Esophagus squamous epithelium (tissue), 5 donors: ENCODE measurements at places on chromosomes 6 and 20.

- DNase-seq, result no peak
Observed at GRCh38 chr20:37627060-37627766, 66.6 kb upstream of the CTNNBL1 start.

DNA sequence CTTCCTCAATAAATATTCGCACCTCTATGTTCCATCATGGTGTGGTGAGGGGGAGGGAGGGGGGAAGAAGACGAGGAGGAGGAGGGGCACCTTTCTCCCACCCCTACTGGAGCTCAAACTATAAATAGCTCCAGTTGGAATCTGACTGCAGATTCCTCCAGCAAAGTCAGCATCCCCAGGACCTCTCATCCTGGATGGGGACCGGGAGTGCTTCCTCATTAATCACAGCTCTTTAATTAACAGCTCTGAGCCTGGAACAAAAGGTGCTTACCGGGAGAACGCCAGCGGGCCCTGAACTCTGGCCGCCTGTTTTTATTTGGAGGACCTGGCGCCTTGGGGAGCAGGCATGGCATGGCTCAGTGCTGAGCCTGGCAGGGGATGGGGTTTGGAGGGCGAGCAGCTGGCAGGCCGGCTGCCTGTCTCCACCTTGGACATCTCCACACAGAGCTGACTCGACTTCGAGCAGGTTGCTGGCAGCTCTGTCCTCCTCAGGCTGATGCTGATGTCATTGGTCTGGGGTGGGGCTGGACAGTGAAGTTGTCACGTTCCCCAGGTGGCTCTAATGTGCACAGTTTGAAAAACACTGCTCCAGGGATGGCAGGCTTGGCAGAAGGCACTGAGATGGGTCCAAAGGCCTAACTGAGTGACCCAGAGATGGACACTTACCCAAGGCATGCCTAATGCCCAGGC lies 180.4 kb downstream of the DHX35 start:
- DNase-seq, result no peak

DNA sequence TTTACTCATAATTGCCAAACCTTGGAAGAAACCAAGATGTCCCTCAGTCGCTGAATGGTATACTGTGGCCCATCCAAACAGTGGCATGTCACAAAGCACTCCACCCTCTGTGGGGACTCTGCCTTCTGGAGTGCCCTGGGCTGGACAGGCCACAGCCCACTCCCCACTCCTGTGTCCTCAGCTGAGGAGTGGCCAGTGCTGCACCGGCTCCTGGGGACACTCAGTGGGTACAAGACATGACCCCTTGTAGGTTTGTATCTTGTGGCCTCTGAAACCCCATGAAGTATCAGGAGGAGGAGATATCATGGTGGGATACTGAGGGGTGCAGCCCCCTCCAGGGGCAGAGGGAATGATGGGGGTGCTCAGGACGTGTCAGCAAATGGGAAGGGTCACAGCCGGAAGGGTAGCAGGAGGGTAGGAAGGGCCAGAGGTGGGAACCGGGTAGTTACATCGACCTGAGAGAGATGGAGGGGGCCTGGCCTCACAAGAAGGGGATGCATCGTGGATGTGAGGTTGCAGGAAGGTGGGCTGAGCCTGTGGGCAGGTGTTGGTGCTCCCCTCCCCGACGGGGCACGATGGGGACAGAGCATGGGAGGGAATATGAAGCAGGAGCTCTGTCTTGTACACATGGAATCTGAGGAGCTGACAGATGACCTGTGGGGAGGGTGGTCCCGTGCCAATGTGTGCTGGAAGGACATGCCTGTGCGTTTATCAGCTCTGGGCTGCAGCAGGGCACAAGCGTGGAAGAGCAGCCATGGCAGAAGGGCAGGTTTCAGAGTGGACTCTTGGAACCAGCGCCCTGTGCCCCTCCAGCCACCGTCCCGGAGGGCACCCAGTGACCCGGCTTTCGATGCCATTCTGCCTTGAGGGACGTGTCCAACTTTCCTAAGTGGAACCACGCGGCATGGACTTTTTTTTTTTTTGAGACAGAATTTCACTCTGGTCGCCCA lies 11.9 kb upstream of the HELZ2 start:
- no peak for DNase-seq

DNA sequence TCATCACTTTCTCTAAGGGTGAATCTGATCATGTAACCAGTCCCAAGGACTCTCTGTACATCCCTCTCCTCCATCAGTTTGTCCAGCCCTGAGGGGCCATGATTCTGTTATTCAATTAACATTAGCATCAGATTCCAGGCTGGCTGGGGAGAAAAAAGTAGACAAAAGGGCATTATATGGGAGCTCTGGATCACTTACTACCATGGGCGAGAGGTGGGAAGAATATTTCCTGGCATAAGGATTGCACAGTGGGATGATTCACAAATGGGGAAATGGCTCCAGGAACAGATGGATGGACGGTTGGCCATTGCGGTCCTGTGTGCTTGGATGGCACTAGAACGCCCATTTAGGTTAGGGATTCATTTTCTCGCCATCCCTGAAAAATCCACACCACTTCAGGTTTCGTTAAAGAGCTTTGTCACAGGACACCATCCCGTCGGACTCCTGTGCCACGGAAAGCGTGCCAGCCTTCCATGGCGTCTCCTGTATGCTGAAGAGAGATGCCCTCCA lies 112.6 kb downstream of the THBS2 start:
- no peak for DNase-seq

DNA sequence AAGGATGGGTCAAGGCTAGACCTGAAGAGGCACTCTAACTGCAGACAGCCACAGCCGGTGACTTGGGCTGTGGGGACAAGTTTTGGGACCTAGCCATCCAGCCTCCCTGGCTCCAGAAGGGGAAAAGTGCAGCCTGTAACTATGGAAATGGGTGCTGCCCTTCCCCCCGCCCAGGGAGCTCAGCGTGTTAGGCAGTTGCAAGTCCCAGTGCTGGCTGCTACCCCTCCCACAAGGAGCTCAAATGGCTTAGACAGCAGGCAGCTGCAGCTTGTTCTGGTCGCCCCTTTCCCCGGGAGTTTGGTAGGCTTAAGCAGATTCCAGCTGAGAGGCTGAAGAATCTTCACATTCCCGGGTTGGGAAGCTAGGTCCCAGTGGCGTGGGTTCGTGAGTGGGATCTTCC lies 162.6 kb downstream of the FAM83B start:
- no peak for DNase-seq

GRCh38 chr20:45470262-45470931 lies 844 bp downstream of the WFDC2 start:
- no peak for DNase-seq

- no peak for DNase-seq
Observed at GRCh38 chr6:100453701-100454521, 10.8 kb downstream of the SIM1 start.

DNA sequence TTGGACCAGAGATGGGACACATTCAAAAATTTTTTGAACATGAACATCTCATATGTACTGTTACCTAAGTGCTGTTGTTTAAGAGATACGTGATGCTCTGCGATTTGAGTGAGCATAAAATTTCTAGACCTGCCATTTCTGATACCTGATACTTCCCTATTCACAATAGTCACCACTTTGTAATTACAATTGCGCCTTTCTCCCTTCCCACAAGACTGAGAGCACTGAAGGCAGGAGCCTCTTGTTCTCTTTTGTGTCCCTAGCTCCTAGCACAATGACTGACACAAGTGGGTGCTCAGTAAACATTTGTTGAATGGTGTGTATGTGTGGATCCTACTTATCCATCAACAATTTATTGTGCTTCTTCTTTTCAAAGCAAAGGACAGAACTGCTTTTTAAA lies 92.8 kb upstream of the TMEM30A start:
- DNase-seq, result no peak

GRCh38 chr6:89255417-89255816 lies 38.3 kb upstream of the GABRR1 start:
- no peak for DNase-seq
